ENCODE measurements at places on chromosomes 7 and 10.

GRCh38 chr10:49008505-49009198 is 69.0 kb upstream of the LRRC18 start:
- DNase-seq: no peak

DNA sequence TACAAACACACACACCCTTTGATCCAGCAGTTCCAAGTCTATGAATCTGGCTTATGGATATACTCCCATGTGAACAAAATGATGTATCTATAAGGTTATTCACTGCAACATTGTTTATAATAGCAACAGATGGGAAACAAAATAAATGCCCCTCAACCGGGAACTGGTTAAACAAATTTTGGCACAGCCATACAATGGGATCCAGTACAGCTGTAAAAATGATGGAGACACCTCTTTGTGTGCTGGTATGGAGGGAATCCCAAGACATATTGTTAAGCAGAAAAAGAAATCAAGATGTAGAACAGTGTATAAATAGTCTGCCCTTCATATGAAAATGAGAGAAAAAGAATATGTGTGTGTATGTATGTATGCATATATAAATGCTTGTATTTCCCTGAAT is 155.5 kb downstream of the SNX10 start:
- DNase-seq: no peak

GRCh38 chr7:79124331-79124730 is 329.1 kb downstream of the MAGI2 start:
- DNase-seq: no peak

- no peak for DNase-seq
These were observed 15.0 kb upstream of the INSIG1 start for GRCh38 chr7:155282671-155283070.

DNA sequence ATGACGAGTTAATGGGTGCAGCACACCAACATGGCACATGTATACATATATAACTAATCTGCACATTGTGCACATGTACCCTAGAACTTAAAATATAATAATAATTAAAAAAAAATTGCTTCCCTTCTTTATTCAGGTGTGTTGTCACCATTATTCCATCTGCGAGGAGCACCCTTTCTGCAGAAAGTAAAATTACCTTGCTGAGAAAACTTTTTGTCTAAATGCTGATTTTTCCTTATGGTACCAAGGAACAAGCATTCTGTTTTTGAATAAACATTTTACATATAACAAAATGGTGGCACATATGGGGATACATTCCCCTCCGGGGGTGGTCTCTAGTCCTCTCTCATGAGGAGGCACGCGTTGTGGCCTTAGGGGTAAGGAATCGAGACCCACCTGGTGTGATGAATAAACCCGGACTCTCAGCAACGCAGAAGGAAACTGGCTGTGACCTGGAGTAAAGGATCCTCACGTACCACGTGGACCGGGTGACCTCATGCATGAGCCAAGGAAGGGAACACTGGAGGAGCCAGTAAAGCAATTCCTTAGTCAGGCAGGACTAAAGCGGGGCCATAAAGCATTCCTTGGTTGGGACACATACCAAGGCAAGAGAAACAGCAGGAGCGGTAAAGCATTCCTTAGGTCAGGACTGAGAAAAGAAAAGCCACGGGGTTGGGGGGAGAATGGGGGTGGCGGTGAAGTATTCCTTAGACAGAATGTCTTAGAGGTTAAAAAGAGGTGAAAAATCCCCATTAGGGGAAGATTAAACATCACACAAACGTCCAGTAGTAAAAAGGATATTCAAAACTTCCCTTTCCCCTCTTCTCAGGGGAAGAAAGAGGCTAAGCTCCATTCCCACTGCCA is 20.8 kb upstream of the OPTN start:
- DNase-seq: no peak

- no peak for DNase-seq
These were observed 137.0 kb upstream of the PRR15 start for GRCh38 chr7:29426587-29426986.

DNA sequence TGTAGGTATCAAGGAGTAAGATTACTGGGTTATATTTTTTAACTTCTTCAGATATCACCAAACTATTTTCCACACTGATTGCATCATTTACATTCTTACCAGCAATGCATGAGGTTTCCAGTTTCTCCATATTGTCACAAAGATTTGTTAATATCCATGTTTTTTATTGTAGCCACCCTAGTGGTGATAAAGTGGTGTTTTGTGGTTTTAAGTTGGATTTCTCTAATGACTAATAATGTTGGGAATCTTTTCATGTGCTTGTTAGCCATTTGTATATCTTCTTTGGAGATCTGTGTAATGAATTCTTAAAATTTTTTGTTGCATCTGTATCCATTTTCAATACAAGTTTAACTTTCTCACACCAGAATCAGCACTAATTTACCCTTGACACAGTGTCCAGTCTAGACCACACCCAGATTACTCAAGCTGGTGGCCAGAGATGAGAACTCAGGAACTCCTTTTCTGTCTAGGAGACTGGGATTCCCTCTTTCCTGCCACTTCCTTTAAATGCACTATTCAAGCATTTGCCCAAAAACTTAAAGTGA is 67.0 kb upstream of the PLXDC2 start:
- DNase-seq: no peak

DNA sequence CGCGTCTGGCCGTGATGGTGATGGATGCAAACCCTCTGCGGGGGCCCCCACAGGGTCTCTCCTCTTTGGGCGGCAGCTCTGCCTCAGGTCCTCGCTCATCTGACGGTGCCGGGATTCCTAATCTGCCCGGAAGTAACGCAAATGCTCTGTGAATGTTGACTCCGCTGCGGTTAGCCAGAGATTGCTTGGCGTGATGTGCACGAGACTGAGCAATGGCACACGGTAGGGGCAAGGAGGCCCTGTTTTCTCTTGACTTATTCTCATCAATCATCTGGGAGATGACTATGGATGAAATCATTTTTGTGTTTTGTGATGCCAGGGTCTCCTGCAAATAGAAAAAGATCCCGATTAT is 116.5 kb upstream of the ADAM12 start:
- no peak for DNase-seq

- no peak for DNase-seq
These were observed 15.8 kb downstream of the DPY19L1 start for GRCh38 chr7:35021445-35021844.

- no peak for DNase-seq
These were observed 109.7 kb downstream of the AVL9 start for GRCh38 chr7:32605032-32605431.

- no peak for DNase-seq
These were observed 42.7 kb downstream of the ZNF438 start for GRCh38 chr10:30988831-30989435.

GRCh38 chr7:140640727-140641523 is at the start of gene DENND2A:
Gene DENND2A (minus strand): TSS chr7:140640813. CDS start chr7:140602397, 38,416 bp downstream.
- no peak for DNase-seq

GRCh38 chr7:157657741-157658740 is 321.2 kb downstream of the DNAJB6 start:
- DNase-seq: no peak

GRCh38 chr7:91264046-91264923 is at the start of gene FZD1:
Gene FZD1 (plus strand): TSS chr7:91264433. CDS start chr7:91264881, 448 bp downstream.
- DNase-seq: no peak

- no peak for DNase-seq
These were observed 722 bp downstream of the MDH2 start for GRCh38 chr7:76048668-76048988.

DNA sequence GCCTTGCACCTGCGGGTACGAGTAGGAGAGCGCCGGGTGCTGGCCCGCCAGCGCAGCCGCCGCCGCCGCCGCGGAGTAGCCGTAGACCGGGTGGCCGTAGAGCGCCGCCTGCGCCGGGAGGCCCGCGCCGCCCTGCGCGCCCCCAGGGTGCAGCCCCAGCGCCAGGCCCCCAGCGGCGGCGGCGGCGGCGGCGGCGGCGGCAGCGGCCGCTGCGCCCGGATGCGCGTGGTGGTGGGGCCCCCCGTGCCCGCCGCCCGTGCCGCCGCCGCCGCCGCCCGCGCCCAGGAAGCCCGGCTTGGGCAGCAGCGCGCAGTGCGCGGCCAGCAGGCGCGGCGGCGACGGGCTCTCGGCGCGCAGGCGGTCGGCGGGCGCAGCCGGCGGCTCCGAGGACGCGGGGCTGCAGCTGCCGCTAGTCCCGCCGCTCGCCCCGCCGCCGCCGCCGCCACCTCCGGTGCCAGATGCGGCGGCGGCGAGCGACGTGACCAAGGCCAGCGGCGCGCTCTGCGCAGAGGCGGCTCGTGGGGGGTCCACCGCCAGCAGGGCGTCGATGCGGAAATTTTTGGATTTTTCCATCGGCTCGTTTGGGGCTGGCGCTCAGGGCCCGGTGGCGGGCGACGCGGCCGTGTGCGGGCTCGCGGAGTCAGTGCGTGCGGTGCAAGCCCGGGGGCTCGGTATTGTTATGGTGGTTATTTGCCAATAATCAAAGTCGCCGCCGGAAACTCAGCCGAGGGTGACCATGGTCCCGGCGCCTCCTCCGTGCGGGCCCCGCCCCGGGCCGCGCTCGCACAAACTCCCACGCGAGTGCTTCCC is 480 bp downstream of the MNX1 start:
- DNase-seq: no peak

DNA sequence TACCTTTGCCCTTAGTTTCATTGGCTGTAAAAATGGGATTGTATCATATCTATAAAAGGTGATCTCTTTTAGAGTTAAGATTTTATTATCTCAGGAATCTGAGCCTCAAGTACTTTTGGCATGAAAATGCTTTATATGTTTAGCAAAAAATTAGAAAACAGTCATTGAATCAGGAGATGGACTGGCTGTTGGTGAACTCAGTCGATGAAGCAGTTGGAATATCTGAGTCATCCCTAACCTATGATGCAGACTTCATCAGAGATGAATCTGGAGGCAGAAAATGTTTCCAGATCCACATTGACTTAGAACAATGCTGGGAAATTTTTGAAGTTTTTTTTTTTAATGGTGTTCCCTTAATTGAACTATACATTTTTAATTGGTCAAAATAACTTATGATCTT is 228.5 kb downstream of the SLC25A13 start:
- DNase-seq: no peak

GRCh38 chr10:114718374-114718773 is 60.3 kb upstream of the ABLIM1 start:
- no peak for DNase-seq

- no peak for DNase-seq
These were observed 118.5 kb downstream of the AMPH start for GRCh38 chr7:38512704-38513103.

- no peak for DNase-seq
These were observed 126.2 kb downstream of the CCNY start for GRCh38 chr10:35462491-35462934.

DNA sequence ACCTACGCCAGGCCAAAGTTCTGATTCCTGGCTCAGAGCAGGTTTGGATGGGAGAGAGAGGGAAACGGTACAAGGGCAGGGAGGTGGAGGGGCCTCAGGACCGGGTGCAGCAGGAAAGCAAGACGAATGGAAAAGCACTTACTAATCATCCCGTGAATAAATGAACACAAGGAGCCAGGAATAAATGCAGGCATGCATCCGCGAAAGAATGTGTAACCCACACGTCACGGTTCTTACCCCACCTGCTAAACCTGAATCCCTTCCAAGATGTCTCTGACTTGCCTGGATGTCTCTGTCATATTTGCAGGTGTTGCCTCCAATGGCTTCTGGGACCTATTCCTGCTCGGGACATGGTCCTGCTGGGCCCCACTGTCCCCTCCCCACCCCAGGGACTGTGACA is 335.2 kb upstream of the RNF32 start:
- no peak for DNase-seq

GRCh38 chr7:15489383-15489782 is 72.4 kb downstream of the AGMO start:
- no peak for DNase-seq

- DNase-seq: no peak
These were observed 35.3 kb downstream of the FEZF1 start for GRCh38 chr7:122269241-122269640.

GRCh38 chr10:129956876-129957673 is 7.0 kb downstream of the EBF3 start:
- DNase-seq: no peak

GRCh38 chr7:431658-432111 is 88.0 kb downstream of the PDGFA start:
- no peak for DNase-seq

- no peak for DNase-seq
These were observed 21.0 kb downstream of the AHR start for GRCh38 chr7:17319164-17320101.

DNA sequence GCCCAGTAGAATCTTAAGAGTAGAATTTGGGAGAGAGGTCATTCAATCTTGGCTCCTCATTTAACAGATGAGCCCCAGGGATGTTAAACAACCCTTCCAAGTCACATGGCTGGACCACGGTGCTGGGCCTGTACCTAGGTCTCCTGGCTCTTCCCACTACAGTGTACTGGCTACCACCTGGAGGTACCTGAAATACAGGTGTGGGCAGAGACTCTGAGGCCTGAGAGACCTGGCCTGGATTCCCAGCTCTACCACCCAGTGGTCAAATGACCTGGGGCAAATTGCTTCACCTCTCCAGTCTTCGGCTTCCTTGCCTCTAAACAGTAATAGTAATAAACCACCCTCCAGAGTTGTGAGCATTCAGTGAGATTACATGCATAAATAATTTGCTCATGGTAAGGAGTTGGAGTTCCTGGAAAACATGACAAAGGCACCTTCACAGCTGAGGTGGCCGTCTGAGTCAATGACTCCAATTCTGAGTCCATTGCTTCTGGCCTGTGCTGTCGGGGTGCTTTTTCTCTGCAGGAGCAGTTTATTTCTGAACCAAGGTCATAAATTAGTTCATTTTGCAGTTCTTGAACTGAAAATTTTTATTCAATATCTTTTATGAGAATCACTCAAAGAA is 2.7 kb downstream of the GOT1 start:
- DNase-seq: no peak

- DNase-seq: no peak
These were observed 34.0 kb upstream of the R3HCC1L start for GRCh38 chr10:98100476-98100875.

DNA sequence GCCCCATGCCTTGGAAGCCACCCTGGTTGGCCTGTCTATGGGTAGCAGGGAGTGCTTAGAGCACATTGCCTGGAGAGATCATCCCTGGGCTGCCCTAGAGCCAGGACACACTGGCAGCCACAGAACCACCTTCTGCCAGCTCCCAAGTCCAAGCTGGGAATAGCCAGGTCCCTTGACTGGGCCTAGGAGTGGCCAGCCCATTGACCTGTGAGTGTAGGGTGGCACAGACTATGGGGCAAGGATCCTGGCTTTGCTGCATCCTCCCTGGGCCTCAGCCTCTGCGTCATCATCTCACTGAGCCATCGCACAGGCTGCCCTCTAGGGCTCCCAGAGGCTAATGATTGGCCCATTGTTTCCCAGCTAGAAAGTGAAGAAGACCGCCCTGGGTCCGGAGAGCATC is 7.0 kb downstream of the AQP1 start:
- DNase-seq: no peak

- no peak for DNase-seq
These were observed 38.2 kb downstream of the MDH2 start for GRCh38 chr7:76086070-76086469.
